ENCODE measurements at places on chromosomes 5 and 9. TPM values are rescaled to one million over a fixed set of nuclear protein-coding genes. Genes with fewer than 3 reads are reported as not detected.

Gene PLCXD3
- total RNA-seq: 0.22 TPM

GRCh38 chr5:74199436-74200210, 440.9 kb downstream of the ENC1 start:
- no peaks in the 10 kb centered on the region for H3K36me3 ChIP-seq
- no peak overlapping the region for H3K4me3 ChIP-seq
- no peaks in the 10 kb centered on the region for H3K27me3 ChIP-seq
- DNase-seq: no peak

Gene BAAT
- 0.20 TPM for total RNA-seq

GRCh38 chr5:36915653-36916052, 39.1 kb downstream of the NIPBL start:
- H3K36me3 ChIP-seq: no peaks in the 10 kb centered on the region
- no peak for DNase-seq
- H3K4me1 ChIP-seq: peaks cover 50% of the 10 kb centered on the region
- H3K27ac ChIP-seq: no peak overlapping the region
- H3K4me3 ChIP-seq: no peak overlapping the region
- H3K27me3 ChIP-seq: no peaks in the 10 kb centered on the region

Gene SNCAIP
- 0.66 TPM for total RNA-seq

Gene LTC4S
- total RNA-seq: 1.7 TPM

GRCh38 chr5:60023255-60023654, 129.7 kb upstream of the PDE4D start:
- no peak for DNase-seq
- H3K36me3 ChIP-seq: no peaks in the 10 kb centered on the region
- H3K27ac ChIP-seq: no peak overlapping the region

GRCh38 chr9:31745468-31745867, 639.0 kb upstream of the ACO1 start:
- no peak overlapping the region for H3K27ac ChIP-seq
- no peak overlapping the region for H3K4me3 ChIP-seq
- no peaks in the 10 kb centered on the region for H3K36me3 ChIP-seq
- no peaks in the 10 kb centered on the region for H3K4me1 ChIP-seq
- DNase-seq: no peak

DNA sequence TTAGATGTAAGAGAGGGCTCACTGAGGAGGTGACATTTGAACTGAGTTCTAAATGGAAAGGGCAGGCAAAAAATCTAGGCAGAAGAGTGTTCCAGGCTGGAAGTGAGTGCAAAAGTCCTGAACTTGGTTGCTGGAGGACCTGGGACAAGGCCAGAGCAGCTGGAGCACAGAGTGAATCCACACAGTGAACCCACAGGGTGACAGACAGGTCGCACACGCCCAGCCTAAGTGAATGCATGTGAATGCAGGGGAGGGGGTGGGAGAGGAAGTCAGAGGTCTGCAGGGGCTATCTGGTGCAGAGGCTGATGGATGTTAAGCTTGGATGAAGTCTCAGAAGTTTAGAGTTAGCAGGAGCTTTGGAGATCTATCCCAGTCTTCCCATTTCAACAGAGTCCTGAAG, 556 bp upstream of the TTF1 start:
- peaks cover 17% of the 10 kb centered on the region for H3K4me1 ChIP-seq
- peak overlapping the region; percentile 96 for H3K4me3 ChIP-seq
- H3K27ac ChIP-seq: no peak overlapping the region
- DNase-seq: no peak
- H3K27me3 ChIP-seq: peaks cover 33% of the 10 kb centered on the region

DNA sequence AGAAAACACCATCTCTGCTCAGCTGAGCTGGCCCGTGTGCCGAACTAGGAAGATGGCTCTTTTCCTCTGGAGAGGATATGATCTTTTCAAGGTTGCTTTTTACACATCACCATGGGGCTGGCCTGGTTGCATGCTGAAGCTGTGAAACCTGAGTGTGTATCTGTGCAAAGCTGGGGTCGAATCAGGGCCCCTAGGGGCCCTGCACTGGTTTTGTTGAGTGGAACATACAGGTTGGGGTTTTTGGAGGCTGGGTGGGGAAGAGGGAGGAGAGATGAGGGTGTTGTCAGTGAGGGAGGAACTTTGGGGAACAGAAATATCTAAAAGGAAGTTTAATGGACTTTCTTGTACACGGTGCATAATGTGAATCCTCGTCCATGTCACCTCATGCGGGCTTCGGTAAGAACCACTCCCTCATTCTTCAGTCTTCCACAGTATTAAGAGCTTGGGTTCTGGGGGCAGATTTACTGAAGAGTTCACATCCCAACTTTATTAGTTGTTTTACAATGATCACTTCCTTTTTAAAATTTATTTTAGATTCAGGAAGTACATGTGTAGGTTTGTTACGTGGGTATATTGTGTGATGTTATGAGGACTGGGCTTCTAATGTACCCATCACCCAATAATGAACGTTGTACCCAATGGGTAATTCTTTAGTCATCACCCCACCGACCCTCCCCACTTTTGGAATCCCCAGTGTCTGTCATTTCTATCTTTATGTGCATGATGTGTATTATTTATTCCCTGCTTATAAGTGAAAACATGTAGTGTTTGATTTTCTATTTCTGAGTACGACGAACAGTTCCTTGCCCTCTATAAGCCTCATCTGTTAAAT, 238.2 kb downstream of the NR3C1 start:
- no peak for DNase-seq
- no peaks in the 10 kb centered on the region for H3K27me3 ChIP-seq
- H3K27ac ChIP-seq: no peak overlapping the region
- peaks cover 11% of the 10 kb centered on the region for H3K4me1 ChIP-seq
- H3K36me3 ChIP-seq: no peaks in the 10 kb centered on the region

DNA sequence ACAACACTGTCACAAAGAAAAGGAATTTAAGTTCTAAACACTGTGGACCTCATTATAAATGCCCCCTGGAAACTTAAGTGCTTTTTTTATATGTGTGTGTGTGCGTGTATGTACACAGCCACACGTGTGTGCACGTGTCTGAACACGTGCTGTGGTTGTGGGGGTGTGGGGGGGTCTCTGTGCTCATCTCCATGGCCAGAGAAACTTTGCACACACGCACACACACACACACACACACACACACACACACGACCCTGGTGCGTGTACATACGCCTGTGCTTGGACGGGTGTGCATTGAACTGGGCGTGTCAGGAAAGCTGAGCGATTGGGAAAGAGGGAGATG, 27.9 kb downstream of the AMBP start:
- no peak overlapping the region for H3K4me3 ChIP-seq
- H3K27me3 ChIP-seq: no peaks in the 10 kb centered on the region
- no peak for DNase-seq
- no peaks in the 10 kb centered on the region for H3K4me1 ChIP-seq

- H3K4me3 ChIP-seq: no peak overlapping the region
- H3K4me1 ChIP-seq: no peaks in the 10 kb centered on the region
- no peaks in the 10 kb centered on the region for H3K27me3 ChIP-seq
- no peak for DNase-seq
- H3K27ac ChIP-seq: no peak overlapping the region
Observed at GRCh38 chr5:9479361-9479760, 66.5 kb downstream of the SEMA5A start.

GRCh38 chr5:173535166-173535975, 81.1 kb downstream of the BOD1 start:
- H3K4me3 ChIP-seq: no peak overlapping the region
- no peak overlapping the region for H3K27ac ChIP-seq
- H3K36me3 ChIP-seq: no peaks in the 10 kb centered on the region
- no peaks in the 10 kb centered on the region for H3K27me3 ChIP-seq
- H3K4me1 ChIP-seq: peaks cover 13% of the 10 kb centered on the region
- no peak for DNase-seq

DNA sequence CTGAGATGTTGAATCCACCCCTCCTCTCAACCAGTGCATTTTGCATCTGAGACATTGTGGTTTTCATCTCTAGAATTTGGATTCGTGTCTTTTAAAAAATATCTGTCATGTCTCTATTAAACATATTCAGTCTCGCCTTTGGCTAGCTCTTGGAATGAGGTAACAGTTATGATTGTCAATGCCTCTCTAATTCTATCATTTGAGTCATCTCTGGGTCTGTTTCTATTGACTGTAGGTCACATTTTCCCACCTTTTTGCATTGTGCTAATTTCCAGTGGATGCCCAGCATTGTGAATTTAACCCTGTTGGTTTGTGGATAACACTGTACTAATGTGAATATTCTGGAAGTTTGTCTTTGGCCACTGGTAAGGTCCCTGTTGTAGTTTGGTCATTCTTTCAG, 8.4 kb upstream of the SLC6A3 start:
- no peak overlapping the region for H3K4me3 ChIP-seq
- H3K27me3 ChIP-seq: no peaks in the 10 kb centered on the region
- H3K36me3 ChIP-seq: no peaks in the 10 kb centered on the region
- no peak overlapping the region for H3K27ac ChIP-seq
- H3K4me1 ChIP-seq: no peaks in the 10 kb centered on the region
- no peak for DNase-seq

GRCh38 chr5:125659316-125660023, 763.7 kb upstream of the GRAMD2B start:
- H3K36me3 ChIP-seq: no peaks in the 10 kb centered on the region
- no peak overlapping the region for H3K27ac ChIP-seq
- no peak overlapping the region for H3K4me3 ChIP-seq
- no peak for DNase-seq
- no peaks in the 10 kb centered on the region for H3K4me1 ChIP-seq
- H3K27me3 ChIP-seq: no peaks in the 10 kb centered on the region

- H3K27me3 ChIP-seq: no peaks in the 10 kb centered on the region
- DNase-seq: no peak
- H3K27ac ChIP-seq: no peak overlapping the region
- no peak overlapping the region for H3K4me3 ChIP-seq
- H3K36me3 ChIP-seq: no peaks in the 10 kb centered on the region
- H3K4me1 ChIP-seq: no peaks in the 10 kb centered on the region
Observed at GRCh38 chr5:5089895-5090649, 50.1 kb upstream of the ADAMTS16 start.

Gene TCF7
- total RNA-seq: 2.0 TPM

- no peak overlapping the region for H3K4me3 ChIP-seq
- peaks cover 6% of the 10 kb centered on the region for H3K4me1 ChIP-seq
- DNase-seq: no peak
- H3K27ac ChIP-seq: no peak overlapping the region
- H3K36me3 ChIP-seq: peaks cover 28% of the 10 kb centered on the region
- no peaks in the 10 kb centered on the region for H3K27me3 ChIP-seq
Observed at GRCh38 chr5:43699910-43700309, 96.9 kb downstream of the NNT start.

DNA sequence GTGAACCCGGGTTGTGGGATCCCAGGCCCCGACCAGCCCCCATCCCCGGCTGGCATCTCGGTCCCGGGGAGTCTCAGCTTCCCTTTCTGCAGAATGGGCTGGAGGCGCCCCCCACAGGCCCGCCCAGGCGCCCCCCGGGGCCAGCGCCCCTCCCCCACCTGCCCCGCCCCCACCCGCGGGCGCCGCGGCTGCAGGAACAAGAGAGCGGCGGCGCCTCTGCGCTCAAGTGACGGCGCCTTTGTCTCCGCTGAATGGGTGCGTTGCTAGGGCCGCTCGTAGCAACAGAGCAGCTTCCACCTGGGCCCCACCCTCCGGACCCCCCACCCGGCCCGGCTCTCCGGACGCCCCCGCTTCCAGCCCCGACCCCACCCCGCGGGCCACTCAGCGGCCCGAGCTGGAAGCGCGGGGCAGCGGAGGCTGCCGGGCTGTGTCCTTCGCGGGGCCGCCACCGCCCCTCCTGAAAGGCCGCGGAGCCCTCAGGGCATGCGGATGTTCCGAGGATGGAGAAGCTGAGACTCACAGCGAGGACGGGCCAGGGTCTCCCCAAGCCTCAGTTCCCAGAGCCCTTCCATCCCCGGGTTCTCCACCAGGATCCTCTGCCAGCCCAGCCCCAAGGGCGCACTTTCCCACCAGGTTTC, 27.5 kb downstream of the ADGRD2 start:
- peak; percentile 34 for DNase-seq
- peaks cover 76% of the 10 kb centered on the region for H3K27me3 ChIP-seq
- H3K36me3 ChIP-seq: no peaks in the 10 kb centered on the region

DNA sequence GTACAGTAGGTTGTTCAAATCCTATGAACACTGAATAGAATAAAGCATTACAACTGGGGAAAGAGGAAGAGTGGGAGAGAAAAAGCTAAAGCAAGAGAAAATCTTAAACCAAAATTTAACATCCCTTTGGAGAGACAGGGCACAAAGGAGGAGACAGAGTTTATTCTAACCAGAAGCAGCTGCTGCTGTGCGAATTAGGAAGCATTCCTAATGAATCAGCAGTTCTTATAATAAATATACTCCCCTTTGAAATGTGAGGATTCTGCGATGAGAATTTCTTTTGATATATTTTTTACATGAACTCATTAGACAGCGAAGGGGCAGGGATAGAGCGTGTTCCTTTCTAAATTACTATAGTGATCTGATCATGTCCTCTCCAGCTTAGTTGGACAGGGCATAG, 233.4 kb downstream of the DENND1A start:
- H3K27ac ChIP-seq: no peak overlapping the region
- no peak overlapping the region for H3K4me3 ChIP-seq
- no peak for DNase-seq

- H3K27me3 ChIP-seq: no peaks in the 10 kb centered on the region
- DNase-seq: no peak
- peak overlapping the region; percentile 37 for H3K27ac ChIP-seq
- H3K4me3 ChIP-seq: no peak overlapping the region
- no peaks in the 10 kb centered on the region for H3K36me3 ChIP-seq
Observed at GRCh38 chr5:14165375-14166106, 22.4 kb downstream of the TRIO start.

GRCh38 chr5:1642621-1643061, 118.9 kb upstream of the LPCAT1 start:
- no peak overlapping the region for H3K27ac ChIP-seq
- H3K4me1 ChIP-seq: no peaks in the 10 kb centered on the region
- H3K4me3 ChIP-seq: no peak overlapping the region
- H3K27me3 ChIP-seq: peaks cover 24% of the 10 kb centered on the region

- no peak overlapping the region for H3K4me3 ChIP-seq
- H3K4me1 ChIP-seq: no peaks in the 10 kb centered on the region
- H3K27ac ChIP-seq: no peak overlapping the region
- no peak for DNase-seq
Observed at GRCh38 chr5:130021000-130021399, 116.7 kb downstream of the CHSY3 start.

Gene HAPLN1
- total RNA-seq: not detected

DNA sequence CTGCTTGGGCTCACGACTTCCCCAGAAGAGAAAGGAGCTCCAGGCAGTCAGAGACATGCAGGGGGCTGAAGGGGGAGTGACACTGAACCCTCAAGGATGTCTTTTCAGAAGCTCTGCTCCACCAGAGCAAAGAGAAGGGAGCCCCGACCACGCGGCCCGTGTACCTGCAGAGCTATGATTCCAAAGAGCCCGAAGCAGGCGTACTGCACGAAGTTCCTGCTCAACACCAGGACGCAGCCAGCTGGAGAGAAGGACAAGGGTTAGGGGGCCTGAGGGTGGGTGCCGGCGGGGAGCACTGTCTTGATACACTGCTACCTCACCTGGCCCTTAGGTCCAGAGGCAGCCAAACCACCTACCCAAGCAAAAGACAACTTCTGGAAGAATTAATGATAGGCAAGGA, 9.4 kb downstream of the SURF4 start:
- H3K36me3 ChIP-seq: peaks cover 80% of the 10 kb centered on the region
- no peaks in the 10 kb centered on the region for H3K27me3 ChIP-seq
- H3K27ac ChIP-seq: no peak overlapping the region
- DNase-seq: no peak
- H3K4me3 ChIP-seq: no peak overlapping the region
- H3K4me1 ChIP-seq: peaks cover 40% of the 10 kb centered on the region

Gene ARHGEF37
- 29.3 TPM for total RNA-seq

Gene LRRC19
- total RNA-seq: not detected

Gene HIGD2A
- 181 TPM for total RNA-seq
